ENCODE measurements at places on chromosomes 6 and 20.

- DNase-seq, result no peak
Measured at GRCh38 chr6:13339863-13340630, 11.7 kb upstream of the TBC1D7 start.

GRCh38 chr6:149076355-149076734, 241.2 kb upstream of the TAB2 start:
- no peak for DNase-seq

DNA sequence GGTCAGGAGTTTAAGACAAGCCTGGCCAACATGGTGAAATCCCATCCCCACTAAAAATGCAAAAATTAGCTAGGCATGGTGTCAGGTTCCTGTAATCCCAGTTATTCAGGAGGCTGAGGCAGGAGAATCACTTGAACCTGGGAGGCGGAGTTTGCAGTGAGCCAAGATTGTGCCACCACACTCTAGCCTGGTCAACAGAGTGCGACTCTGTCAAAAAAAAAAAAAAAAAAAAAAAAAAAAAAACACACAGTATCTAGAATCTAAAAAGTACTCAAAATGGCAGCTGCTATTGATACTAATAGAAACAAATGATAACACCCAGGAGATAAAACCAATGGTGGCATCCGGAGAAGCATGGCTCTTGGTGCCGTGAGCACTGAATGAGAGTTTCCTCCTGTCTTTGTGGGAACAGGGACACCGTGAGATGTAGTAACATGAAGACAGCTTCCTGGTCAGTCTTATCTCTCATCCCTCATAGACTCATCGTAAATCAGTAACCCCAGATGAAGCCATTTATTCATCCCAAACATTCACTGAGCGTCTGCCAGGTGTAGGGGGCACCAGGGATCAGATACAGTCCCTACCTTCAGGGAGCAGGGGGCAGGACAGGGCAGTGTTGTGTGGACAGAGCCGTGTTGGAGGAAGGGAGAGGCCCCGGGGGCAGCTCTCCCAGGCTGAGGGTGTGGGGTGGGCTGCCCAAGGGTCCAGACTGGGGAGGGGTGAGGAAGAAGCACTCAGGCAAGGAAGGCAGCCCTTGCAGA, 66.1 kb downstream of the SYNJ2 start:
- DNase-seq, result no peak

DNA sequence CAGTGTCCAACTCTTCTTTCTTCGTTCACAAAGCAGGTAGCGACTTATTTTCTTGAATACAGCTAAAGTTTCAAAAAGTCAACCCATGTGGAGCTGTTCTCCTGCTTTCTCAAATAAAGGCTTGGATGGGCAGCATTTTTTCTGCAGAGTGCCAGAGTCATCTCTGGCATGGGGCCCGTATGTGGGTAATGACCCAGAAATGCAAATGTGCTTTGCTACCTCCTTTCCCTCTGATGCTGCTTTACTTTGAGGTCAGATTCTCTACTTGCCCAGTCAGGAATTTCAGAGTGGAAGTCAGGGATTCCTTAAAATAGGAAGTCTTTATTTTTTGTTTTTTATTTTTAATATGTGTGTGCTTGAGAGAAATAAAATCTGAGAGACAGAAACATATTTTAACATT, 4.9 kb downstream of the NKAIN2 start:
- peak; percentile 85 for DNase-seq

GRCh38 chr20:3710703-3711483, 1.5 kb downstream of the SIGLEC1 start:
- DNase-seq, result peak; percentile 6

- DNase-seq, result no peak
Measured at GRCh38 chr20:22456109-22456508, 128.3 kb downstream of the FOXA2 start.

DNA sequence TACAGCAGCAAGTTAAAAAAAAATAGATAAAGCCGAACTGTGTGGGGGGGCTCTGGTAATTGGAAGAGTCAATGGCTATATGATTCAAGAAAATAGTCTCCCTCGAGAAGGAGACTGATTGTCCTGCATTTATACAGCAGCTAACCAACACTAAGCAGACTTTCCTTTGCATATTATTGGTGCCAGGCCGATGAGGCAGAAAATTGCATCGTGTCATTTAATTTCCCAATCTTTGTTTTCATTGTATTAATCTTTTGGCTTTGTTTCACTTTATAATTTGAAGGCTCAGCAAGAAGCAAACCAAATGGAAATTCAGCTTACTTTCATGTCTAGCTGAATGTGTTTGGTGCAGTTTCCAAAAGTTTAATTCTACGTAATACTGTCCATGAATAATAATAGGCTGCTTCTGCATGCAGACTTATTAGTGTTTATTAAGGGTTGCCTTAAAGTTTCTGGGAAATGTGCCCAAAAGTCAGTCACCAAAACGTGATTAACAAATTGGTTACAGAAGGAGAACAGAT, 258.5 kb downstream of the HACE1 start:
- DNase-seq, result no peak

- DNase-seq, result no peak
Measured at GRCh38 chr6:147382945-147383554, 125.4 kb upstream of the SAMD5 start.

- DNase-seq, result no peak
Measured at GRCh38 chr6:122772724-122773415, 6.6 kb upstream of the FABP7 start.

GRCh38 chr20:46108435-46108841, 9.7 kb upstream of the CD40 start:
- DNase-seq, result no peak

GRCh38 chr6:124557873-124558272, 404.4 kb upstream of the RNF217 start:
- DNase-seq, result no peak

GRCh38 chr6:144346719-144347447, 61.7 kb downstream of the UTRN start:
- DNase-seq, result no peak

GRCh38 chr6:16851044-16851540, 89.8 kb upstream of the ATXN1 start:
- no peak for DNase-seq

GRCh38 chr6:69985180-69985579, 118.8 kb downstream of the COL19A1 start:
- no peak for DNase-seq

- DNase-seq, result no peak
Measured at GRCh38 chr20:62952968-62953838, 694 bp downstream of the SLC17A9 start.

- DNase-seq, result no peak
Measured at GRCh38 chr6:16626650-16627049, 134.6 kb downstream of the ATXN1 start.

GRCh38 chr20:63708301-63709148, 686 bp downstream of the ZGPAT start:
- no peak for DNase-seq

DNA sequence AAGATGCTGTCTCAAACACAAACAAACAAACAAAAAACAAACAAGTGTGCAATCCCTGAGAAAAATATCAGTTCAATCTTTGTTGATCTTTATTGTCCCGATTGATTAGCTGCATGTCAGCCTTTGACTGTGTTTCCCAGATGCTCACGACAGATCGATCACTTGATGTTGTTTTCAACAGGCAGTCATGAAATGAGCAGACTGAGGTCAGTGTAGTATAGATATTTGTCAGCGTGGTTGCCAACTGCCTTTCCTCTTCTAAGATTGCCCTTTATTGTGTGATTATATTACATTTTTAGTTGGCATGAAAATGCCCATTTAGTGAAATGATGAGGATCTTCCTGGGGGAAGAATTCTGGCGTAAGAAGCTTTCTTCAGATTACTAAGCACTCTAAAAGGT, 25.6 kb downstream of the UTRN start:
- DNase-seq, result no peak

- DNase-seq, result no peak
Measured at GRCh38 chr6:10194816-10195672, 219.8 kb downstream of the TFAP2A start.

DNA sequence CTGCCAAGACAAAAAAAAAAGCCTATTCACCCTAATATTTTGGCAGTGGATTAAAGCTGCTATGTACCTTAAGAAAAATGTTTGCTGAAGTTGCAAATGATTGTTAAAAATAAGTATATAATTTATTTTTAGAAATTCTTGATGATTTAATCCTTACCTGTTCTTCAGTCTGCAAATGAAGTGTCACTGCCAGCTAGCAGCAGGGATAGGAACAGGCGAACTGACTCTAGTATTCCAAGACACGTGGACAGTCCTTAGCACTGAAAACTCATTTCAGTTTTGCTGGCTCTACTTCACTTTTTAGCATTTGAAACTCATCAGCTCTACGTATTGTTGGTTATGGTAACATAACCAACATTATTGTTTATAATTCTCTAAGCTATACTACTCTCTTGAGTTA, 204.4 kb upstream of the ID4 start:
- DNase-seq, result no peak

- no peak for DNase-seq
Measured at GRCh38 chr6:117280922-117281321, 15.6 kb downstream of the VGLL2 start.

GRCh38 chr6:150324044-150324443, 44.8 kb upstream of the IYD start:
- no peak for DNase-seq

GRCh38 chr20:22794200-22794599, 209.8 kb upstream of the FOXA2 start:
- peak; percentile 38 for DNase-seq

DNA sequence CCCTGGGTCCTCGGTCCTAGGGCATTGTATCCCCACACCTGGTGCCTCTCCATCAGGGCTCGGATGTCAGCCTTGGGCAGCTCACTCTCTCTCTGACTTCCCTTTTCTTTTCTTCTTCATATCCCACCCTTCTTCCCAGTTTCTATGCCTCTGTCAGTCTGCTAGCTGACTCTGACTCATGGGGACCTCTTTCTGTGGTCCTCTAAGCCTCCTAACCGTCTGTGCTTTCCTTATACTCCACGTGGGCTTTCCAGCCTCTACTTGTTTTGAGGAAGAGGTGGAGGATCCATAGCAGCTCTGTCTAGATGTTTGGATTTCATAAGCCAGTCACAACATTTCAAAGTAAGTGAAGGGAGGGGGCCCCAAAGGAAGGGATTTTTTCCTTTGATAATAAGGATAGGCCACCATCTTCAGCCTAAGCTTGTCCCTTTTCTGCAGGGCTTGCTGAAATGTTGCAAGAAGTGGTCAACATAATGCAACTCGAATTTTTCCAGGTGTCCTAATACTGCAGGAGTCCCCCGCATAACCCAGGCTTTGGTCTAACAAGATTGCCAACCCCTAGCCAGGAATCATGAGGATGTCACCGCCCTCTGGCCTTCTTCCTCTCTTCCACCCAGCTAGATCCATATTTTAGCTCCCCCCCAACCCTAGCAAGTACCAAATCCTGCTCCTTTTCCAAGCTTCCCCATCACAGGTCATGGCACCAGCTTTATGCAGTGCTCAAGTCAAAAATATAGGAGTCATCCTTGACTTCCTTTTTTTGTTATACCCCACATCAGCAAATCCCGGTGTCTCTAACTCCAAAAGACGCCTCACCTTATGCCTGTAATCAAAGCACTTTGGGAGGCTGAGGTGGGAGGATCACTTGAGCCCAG, 8.7 kb upstream of the PLTP start:
- no peak for DNase-seq

DNA sequence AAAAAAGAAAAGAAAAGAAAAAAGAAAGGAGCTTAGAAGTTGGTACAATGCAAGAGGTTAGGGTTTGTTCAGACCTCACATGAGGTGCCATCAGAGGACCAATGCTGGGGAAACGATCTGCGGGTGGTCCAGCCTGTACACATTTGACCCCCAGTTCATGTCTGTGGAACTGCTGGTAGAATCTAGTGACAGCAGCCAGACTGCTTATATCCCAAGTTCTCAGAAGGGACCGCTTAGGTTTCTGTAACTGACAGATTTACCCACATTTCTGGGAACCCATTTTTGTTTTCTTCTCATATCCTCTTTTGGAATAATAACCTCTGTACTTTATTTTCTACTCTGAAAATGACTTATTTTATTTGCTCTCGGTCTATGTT, 4.7 kb downstream of the PPP1R18 start:
- no peak for DNase-seq

- DNase-seq, result no peak
Measured at GRCh38 chr20:17850684-17851026, 117.9 kb downstream of the SNX5 start.

- no peak for DNase-seq
Measured at GRCh38 chr6:96940322-96940721, 15.8 kb downstream of the KLHL32 start.

DNA sequence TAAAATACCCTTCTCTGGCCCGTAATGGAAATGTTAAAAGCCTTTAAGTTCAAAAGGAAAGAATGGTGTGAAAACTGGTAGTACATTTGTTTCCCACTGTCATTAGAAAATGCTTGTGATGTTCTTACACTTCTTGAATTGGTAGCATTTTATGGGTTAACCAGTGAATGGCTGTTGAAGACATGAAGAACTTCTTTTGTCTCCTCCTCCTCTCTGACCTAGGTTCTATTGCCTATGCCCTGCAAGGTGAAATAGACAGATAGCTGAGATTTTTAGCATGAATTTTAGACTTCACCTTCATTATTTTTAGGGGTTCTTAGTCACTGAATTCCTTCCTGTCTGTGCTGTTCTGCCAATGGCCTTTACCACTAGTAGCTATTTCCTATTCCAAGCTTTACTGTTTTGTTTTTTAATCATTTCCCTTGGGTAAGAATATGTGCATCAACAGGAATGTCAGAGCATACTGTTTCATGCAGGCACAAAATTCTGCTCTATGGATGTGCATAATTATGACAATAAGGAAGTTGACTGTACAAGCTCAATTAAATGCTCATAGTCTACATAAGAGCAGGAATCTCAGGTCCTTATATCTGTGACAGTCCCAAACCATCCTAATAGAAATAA, 4.9 kb downstream of the TNFAIP3 start:
- DNase-seq, result no peak

DNA sequence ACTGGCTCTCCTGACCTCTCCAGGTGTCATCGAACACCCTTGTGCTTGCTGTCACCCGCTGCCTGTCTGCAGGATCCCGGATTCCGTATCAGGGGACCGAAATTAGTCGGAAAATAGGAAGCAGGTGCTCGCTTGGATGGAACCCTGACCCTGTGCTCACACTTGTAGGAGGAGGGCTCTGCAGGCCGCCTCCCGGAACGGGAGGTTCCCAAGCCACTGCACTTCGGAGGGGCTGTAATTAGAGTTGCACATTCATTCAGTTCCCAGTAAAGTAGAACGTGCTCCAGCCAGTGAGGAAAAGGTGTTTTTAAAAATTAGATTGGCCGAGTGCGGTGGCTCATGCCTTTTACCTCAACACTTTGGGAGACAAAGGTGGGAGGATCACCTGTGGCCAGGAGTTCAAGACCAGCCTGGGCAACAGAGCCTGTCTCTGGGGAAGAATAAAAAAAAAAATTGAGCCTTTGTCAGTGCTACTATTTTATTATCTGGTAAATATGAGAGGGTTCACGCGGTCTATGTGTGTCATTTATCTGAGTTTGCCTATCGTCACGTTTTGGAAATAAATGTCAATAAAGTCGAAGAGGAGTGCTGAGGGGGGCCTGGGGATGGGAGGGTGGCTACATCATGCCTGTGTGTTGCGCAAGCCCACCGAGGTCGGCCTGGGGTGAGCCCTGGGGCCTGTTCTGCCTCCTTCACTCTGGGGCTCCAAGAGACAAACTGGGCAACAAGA, 1.5 kb upstream of the GMEB2 start:
- DNase-seq, result peak; percentile 84
